ENCODE measurements at places on chromosomes 6 and 20.

GRCh38 chr20:24531631-24532419 lies 62.4 kb downstream of the SYNDIG1 start:
- DNase-seq: no peak

- DNase-seq: no peak
Measured at GRCh38 chr6:91240878-91241603, 654.2 kb upstream of the MAP3K7 start.

- DNase-seq: no peak
Measured at GRCh38 chr6:12275107-12275506, 15.1 kb upstream of the EDN1 start.

- peak; percentile 29 for DNase-seq
Measured at GRCh38 chr20:3889489-3890397, 556 bp downstream of the PANK2 start.

- DNase-seq: no peak
Measured at GRCh38 chr6:28206928-28207509, 18.1 kb upstream of the ZSCAN9 start.

- DNase-seq: no peak
Measured at GRCh38 chr6:145096846-145097245, 638.5 kb downstream of the EPM2A start.

- no peak for DNase-seq
Measured at GRCh38 chr6:43979525-43979924, 147.7 kb downstream of the MRPL14 start.

GRCh38 chr20:62840244-62841197 lies 21.1 kb downstream of the TCFL5 start:
- no peak for DNase-seq

- DNase-seq: no peak
Measured at GRCh38 chr20:8021541-8022269, 2.1 kb upstream of the TMX4 start.

DNA sequence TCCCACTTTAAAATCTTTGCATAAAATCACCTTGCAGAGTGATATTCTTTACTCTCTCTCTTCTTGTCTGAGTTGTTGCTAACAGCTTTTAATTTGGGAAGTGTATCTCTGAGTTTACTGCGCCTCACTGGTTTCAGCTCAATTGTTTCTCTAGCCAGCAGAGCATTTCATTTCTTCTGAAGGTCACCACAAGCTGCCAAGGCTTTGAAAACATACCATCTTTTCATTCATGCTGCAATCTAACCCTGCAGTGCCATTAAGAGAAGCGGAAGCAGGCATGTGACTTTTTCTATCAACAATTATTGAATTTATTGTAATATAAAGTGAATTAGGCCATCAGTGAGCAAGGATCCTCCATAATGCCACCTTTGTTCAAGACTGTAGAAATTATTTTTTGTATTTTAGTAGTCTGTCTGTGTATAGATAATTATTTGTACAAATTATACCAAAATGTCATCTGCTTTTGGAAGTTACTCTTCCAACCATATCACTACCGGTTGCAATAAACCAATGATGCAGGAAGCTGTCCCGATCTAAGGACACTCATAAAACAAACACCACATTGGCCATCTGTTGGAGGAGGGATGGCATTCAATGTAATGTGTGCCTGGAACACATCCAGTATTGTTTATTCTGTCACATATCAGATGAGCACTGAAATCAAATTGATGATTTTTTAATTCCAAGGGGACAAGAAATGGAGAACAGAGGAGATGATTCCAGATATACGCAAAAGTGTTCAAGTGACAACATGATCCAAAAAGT lies 26.8 kb downstream of the HS3ST5 start:
- no peak for DNase-seq

DNA sequence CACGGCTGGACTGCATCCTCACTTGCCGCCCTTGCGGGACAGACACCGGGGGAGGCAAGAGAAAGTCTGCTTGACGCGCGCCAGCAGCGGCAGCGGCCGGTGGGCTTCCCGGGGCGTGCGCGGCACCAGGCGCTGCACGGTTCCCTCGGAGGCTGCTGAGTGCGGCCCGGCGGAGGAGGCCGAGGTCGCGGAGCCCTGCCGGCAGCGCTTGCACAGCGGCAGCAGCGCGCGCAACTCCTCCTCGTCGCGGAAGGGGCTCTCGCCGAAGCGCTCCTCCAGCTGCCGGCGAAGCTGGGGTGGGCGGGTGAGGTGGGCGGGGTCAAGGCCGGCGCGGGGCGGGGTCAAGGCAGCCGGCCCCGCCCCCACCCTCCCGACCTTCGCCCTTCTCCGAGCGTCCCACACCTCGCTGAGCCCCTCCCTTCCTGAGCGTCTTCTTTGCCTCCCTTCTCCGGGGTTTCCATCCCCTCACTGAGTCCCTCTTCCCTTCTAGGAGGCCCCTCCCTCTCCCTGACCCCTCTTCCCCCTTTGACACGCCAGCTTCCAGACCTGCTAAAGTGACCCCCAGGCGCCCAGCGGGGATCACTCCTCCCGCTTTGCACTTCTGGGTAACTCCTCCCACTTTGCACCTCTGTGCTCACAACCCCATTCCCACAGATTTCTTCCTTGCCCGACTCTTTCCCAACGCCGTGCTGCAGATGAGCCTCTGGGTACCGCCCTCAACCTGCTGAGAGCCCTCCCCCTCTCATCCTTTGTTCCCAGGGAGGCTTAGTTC lies 8.8 kb downstream of the DUSP15 start:
- DNase-seq: peak; percentile 22

DNA sequence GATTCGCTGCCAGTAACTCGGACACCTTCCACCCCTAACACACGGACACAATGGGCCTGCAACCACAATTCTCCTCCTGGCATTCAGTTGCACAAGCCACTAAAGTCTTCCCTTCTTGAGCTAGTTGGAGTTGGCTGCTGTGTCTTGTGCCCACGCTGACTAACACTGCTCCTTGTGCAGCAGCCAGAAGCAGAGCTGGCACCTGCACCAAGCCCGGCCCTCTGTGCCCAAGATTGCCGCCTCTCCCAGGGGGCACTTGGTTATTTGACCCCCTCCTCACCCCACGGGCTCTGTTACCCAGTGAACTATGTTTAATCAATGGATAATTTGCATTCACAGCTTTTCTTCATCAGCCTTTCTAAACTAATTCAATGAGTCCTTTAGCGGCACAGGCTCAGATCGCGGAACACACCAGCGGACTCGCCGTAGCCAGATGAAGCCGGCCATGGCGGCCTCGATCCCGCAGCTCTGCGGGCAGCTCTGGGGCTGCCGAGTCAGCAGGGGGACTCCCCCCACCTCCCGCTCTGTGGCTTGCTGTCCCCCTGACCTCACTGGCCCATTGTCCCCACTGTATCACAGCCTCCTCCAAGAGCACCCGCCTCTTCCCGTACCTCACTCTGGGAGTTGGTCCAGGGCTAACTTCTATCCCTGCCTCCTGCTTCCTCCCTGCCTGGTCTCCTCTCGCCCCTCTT lies 94.8 kb upstream of the AFDN start:
- DNase-seq: no peak

DNA sequence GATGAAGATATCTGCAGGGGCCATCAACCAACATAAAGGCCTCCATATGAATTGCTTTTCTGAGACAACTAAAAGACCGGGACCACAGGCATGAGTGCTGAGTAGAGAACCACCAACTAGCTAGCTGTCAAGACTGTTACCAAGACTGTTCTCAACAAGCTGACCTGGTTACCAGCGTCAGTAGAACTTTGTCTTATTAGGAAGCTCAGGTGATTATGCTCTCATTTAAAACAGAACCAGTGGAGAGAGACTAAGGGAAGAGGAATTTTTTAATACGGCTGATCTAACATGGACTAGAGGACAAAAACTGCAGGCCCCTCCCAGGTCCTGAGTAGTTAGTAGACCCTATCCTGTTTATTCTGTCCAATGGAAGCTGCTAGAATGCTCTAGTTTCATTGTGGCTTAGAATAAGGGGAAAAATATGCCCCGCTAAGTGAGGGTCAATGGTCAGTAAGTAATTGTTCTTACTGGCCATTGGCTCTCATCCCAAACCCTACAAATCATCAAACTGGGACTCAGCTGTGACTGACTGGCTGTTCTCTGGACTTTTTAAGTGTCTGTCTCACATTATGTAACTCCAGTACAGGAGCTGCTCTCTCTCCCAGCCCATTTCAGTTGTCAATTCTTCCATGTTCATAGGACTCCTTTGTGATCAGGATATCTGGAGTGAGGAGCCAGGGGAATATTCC lies 3.8 kb upstream of the DYNLRB1 start:
- DNase-seq: no peak

GRCh38 chr6:130041594-130041993 lies 23.2 kb downstream of the L3MBTL3 start:
- no peak for DNase-seq

DNA sequence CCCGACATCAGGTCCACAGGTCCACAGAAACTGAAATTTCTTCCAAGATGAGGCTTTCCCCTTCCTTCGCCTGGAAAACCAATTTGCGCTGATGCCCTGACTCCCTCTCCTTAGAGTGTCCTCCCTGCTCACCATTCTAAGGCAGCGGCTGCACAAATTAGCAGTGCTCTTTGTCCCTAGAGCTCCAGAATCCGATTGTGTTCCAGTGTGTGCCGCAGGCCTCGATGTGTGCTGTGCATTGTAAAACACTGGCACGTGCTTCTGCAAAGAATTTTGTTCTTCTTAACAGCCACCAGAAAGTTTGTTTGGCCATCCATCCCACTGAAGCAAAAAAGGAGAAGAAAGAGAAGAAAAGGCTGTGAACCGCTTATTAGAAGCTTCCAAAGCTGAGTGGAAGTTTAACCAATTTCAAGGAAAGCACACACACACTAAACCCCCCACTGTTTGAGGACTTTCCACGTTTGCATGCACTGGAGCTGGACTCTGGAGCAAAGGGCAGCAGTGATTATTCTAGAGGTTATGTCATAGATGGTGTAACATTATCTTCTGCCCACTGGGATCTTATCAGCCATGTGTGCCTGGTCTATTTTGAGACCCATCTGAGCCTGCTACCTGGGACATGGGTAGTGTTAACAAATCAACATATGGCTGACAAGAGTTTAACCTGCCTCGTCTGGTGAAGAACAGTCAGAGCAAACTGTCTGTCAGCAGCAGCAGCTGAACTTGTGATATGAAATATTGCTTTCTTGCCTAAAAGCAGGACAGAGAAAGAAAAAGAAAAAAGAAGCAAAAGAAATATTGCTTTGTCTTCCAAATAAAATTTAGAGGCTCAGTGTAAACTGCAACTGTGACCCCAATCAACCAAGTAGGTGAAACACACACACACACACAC lies 64.9 kb upstream of the RREB1 start:
- DNase-seq: no peak

DNA sequence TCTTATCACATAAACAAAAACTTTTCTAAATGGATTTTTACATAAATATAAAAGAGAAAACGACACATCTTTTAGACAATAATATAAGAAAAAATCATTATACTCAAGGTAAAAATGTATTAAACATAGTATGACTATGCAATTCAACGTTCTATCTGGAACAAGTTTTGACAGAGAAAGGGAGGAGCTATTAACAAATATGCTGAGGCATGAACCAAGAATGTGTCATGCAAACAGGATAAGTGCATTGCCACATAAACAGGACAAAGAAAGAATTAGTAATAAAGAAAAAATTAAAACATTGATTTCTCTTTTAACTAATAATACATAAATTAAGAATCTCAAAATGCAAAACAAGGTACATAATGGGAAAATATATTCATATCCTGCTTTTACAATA lies 1353.4 kb upstream of the GJE1 start:
- DNase-seq: no peak

DNA sequence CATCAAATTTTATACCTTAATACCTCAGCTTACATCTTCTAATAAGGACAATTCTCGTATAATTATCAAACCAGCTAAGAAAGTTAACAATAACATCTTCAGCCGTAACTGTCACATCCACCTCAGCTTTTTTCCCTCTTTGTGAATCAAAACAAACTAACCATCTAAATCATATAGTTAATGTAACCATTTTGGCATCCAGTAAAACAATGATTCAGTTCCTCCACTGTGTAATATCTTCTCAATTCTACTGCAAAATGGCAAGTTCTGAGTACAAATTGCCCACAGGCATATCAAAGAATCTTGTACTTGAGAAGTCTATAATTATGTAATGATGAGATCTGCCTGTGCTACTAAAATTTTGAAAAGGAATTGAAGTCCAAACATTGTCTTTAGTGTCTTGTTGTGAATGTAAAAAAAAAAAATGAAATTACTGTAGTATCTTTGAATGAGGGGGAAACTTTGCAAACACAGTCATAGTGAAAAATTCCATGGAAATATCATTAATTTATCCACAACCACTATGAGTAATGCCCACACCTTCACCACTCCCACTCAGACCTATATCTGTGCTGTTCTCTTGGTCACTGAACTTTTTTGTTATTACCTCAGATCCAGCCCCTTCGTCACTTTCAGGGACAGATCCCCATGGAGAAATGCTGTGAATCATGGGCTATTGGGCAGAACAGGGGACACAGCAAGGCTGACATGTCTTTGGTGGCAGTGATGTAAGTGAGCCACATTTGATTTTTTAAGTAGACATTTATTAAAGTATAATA lies 178.6 kb upstream of the RAB32 start:
- DNase-seq: no peak

- DNase-seq: no peak
Measured at GRCh38 chr6:167151648-167152047, 6.1 kb downstream of the GPR31 start.

GRCh38 chr20:41027872-41028358 lies 707 bp upstream of the TOP1 start:
- no peak for DNase-seq

GRCh38 chr20:12327205-12327604 lies 409.5 kb downstream of the BTBD3 start:
- no peak for DNase-seq

- DNase-seq: no peak
Measured at GRCh38 chr6:157865249-157865648, 42.2 kb downstream of the SNX9 start.

GRCh38 chr20:1894471-1894950 lies 696 bp upstream of the SIRPA start:
- no peak for DNase-seq

DNA sequence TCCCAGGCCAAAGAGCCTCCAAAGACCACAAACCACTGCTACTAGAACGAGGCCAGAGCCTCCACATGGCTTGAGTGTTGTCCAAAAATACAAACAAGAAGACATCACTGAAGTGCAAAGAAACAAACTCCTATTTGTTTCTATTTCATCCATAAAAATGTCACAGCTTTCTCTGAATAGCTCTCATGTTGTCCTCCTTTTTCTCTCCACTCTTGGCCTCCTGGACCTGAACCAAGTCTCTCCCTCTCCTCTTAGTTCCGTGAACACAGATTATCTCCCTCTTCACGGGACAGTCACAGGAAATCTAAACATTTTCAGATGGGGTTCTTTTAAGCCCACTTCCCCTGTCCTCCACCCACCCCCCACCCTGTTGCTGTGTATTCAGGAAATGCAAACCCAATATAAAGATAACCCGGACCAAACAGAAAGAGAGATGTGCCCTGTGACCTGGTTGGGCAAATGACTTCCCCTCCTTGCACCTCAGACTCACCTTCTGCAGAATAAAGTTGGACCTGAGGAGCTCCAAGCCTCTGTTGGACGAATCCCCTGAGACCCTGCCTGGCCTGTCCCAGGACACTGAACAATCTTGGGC lies 75.8 kb upstream of the MRPS10 start:
- no peak for DNase-seq
